ENCODE measurements at places on chromosomes 1 and 21.
A peak's percentile ranks its signal among the peaks of the same experiment; 100 is the strongest.

- DNase-seq: no peak
These were observed 524.1 kb downstream of the PTBP2 start for GRCh38 chr1:97245682-97246081.

DNA sequence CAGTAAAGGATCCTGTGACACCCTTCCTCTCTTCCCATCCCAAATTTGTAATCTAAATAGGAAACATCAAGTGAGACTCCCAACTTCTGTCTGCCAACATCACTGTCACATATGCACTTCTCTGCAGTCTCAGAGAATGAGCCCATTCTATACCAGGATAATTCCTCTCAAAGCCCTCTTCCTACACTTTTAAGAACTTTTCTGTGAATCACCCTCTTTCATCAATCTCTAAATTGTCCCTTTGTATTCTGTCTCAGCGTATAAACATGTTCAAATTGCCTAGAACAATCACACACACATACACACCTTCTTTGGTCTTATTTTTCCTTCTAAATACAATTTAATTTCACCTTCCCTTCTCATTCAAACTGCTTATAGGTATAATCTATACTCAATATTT is 111.8 kb downstream of the PTBP2 start:
- DNase-seq: no peak

DNA sequence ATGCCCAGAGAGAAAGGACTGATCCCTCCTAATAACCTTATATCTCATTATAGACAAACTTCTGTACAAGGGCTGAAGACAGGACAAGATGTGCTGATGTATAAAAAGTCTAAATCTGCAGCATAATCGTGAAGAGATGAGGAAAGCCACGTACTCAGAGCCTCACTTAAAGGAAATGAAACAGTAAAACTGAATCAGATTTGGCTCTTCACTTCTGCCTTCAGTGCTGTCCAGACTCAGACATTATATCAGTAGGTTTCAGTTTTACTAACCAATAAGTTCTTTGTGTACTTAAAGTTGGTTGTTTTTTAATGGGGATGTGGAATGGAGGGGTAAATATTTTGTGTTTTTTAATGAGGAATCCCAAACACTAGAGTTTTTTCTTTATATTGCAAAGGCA is 45.3 kb upstream of the RGS1 start:
- DNase-seq: no peak

- no peak for DNase-seq
These were observed 11.5 kb upstream of the TAS1R2 start for GRCh38 chr1:18870957-18871356.

DNA sequence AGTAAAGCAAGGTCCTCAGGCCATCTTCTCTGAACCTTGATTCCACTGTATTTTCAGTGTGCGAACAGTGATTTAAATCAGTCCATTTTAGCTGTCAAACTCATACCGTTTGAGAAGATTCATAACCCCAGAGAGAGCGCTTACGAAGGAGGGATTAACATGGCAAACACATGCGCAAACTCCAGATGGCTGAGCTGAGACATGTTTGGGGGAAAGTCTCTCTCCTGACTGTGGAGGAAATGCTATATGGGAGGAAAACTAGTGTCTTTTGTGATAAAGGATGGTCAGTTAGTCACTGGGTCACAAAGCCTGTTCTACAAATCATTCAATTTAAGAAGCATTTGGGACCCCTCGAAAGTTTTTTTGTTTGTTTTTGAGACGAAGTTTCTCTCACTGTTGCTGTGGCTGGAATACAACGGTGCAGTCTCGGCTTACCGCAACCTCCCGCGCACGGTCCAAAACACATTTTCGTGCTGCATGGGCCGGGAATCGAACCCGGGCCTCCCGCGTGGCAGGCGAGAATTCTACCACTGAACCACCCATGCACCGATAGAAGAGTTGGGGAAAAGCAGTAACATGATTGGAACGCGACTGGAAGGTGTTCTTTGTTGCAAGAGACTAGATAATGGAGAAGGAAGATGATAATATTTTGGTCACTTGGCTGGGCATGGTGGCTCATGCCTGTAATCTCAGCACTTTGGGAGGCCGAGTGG is 58.4 kb upstream of the CXADR start:
- DNase-seq: peak; percentile 2

- no peak for DNase-seq
These were observed 486.5 kb downstream of the SIPA1L2 start for GRCh38 chr1:232143315-232143886.

GRCh38 chr21:36992671-36993070 is 13.8 kb upstream of the RIPPLY3 start:
- DNase-seq: no peak

DNA sequence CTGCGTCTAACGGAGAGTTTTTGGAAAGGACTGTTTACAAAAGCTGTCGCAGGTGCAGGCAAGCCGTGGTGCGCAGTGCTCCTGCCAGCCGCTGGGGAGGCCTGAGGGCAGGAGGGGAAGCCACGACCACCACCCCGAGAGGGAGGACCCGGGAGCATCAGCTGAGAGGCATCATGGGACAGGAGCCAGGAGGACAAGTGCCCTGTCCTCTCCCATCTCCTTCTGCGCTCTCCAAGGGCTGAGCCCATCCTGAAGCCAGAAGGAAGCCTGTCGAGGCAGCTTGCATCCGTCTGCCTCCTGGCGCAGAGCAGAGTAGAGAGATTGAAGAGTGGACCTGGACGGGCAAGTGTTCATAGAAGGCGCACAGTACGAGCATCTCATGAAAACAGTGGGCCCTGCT is 310.9 kb downstream of the KIF26B start:
- DNase-seq: no peak

GRCh38 chr1:242427519-242427918 is 97.0 kb downstream of the PLD5 start:
- no peak for DNase-seq

GRCh38 chr21:43702785-43703034 is 16.2 kb upstream of the PDXK start:
- no peak for DNase-seq

GRCh38 chr1:44071461-44071860 is 40.2 kb upstream of the SLC6A9 start:
- no peak for DNase-seq

DNA sequence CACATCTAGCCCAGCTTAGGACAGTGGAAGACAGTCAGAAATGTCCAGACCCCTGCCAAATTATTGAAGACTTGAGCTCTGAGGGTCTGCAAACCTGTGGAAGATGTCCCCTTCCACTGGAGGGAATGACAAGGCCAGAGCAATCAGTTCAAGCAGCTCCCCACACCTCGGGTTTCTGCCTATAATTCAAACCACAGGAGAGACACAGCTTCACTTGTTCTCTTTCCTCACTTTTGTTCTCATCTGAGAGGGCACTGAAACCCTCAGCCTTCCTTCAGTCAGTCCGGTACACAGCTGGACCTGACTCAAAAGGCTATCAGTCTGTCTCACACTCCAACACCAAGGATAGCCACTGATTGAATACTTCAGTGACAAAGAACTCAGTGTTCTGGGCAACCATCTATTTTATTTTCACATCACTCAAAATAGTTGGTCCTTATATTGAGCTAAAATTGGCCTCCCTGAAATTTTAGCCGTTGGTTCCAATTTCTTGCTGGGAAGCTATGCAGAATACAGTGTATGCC is 70.1 kb downstream of the TENT5C start:
- no peak for DNase-seq

- DNase-seq: no peak
These were observed 27.7 kb downstream of the TNFRSF9 start for GRCh38 chr1:7912743-7913557.

- DNase-seq: no peak
These were observed 221.8 kb downstream of the TTLL7 start for GRCh38 chr1:83776913-83777757.

- DNase-seq: no peak
These were observed 127.5 kb upstream of the C1orf174 start for GRCh38 chr1:4027492-4028138.

GRCh38 chr1:170483051-170483450 is 48.9 kb upstream of the GORAB start:
- no peak for DNase-seq

DNA sequence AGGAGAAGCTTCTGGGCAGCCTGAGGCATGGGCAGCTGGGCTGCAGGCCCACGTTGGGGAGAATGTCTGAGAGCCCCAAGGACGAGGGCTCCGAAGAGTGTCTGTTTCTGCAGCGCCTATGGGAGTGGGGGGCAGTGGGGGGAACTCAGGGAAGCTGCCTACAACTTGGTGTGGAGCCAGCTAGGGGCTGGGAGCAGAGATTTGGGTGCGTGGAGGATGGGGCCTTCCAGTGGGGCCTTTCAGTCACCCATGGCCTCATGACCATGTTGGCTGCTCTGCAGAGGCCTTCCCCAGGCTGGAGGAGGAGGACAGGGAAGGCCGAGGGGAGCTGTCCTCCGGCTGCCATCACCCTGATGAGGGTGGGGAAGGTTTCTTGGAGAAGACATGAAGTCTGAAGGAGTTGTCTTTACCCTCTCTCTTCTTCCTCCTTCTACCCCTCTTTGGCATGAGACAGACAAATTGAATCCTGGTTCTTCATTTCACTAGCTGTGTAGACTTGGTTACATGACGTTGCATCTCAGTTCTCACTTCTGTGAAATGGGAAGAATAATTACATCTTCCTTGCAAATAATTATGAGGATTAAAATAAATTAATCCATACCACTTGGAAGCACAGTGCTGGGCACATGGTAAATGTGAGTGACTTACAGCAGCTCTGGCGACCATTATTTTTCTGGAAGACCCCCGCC is 8.3 kb downstream of the PPFIA4 start:
- no peak for DNase-seq

GRCh38 chr1:170929835-170930554 is 5.3 kb upstream of the MROH9 start:
- peak; percentile 9 for DNase-seq

DNA sequence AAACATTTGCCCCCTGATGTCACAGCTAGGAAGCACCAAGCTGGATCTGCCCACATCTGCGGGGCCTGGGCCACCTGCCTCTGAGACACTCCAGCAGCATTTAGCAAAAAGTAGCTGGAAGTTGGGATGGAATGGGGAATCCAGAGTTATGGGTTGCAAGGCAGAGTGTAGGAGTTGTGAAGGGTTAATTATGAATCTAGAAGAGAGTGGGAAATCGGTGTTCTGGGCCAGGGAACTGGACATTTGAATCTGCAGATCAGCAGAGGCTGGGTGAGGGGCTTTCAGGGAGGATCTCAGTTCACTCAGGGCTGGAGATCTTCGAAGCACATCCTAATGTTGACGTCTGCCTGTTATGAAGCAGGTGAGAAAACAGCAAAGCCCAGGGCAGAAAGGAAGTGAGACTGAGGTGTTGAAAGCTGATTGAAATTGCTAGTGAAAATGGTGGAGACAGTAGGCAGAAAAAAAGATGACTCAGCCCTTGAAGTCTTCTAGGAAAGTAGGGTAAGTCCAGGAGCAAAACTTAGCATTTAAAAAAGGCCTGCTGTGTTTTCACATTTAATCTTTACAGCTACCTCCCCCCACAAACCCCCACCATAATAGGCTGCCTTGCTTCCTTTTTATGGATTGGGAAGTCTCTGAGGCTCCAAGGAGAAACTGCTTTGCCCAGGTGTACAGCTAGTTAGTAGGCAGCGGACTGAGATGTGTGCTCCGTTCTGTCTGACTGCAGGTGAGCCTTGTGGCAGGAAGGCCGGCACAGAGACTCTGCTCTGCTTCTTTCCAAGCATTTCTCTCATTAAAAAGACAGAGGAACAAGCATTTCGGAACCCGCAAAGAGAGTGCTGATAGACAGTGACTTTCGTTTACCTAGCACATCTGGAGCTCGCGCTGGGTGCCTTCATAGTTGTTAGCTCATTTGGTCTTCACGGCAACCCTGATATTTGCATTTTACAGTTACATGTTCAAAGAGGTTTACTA is 7.2 kb downstream of the VANGL1 start:
- DNase-seq: no peak

GRCh38 chr1:100700586-100700985 is 19.0 kb upstream of the VCAM1 start:
- no peak for DNase-seq

- DNase-seq: no peak
These were observed 371.7 kb downstream of the PTPRC start for GRCh38 chr1:199010492-199010891.

GRCh38 chr21:34576041-34576511 is 38.8 kb downstream of the RCAN1 start:
- no peak for DNase-seq

DNA sequence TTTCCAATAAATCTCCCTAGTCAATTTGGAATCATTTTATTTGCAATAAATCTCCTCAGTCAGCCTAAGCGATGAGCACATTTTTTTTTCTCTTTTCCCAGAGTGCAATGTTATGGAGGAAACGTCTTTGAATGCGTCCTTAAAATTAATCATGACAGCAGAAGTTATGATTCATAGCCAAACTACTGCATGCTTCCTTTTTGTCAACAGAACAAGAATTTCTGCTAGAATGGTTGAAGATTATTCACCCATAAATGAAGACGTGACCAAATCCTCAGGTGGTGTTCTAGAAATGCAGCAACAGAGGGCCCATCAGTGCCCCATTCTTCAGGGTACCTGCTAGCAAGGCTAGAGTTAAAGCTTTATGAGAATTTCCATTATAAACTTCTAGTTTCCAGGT is 407.9 kb upstream of the PKN2 start:
- DNase-seq: no peak

GRCh38 chr1:46134660-46135331 is 2.4 kb upstream of the PIK3R3 start:
- DNase-seq: no peak

- DNase-seq: no peak
These were observed 730.3 kb downstream of the PTPRU start for GRCh38 chr1:29966526-29967045.

DNA sequence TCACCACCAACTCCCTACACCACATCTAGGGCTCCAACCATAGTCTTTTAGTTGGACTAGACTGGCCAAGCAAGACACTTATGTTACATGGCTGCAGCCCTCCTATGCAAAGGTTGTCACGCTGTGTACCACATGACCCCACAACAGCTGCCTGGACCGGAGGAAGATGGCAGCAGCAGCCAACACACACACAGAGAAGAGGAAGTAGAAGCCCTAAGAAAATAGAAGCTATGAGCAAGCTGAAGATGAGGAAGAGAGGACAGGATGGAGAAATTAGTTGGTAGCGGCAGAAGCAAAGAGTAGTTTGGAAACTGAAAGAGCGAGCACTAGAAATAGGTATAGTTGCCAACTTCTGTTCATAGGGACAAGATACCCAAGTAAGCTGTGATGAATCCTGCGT is 60.8 kb upstream of the RALGPS2 start:
- DNase-seq: no peak

DNA sequence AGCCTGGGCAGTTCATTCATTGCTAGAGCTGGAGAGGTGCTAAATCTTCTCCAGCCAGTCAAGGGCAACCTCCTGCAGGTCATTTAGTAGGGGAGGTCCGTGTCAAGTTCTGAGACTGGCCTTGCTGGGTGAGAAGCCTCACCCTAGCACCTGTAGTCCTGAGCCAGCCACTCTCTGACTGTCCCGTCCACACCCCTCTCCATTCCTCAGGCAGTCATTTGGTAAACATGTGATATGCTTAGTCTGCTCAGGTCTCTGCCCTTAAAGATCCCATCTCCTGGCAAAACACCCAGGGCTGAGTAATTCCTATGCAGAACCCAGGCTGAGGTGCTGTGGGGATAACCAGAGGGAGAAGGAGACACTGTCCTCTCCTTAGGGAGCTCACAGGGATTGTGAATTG is 13.7 kb upstream of the IGFN1 start:
- DNase-seq: no peak

GRCh38 chr1:87436534-87436933 is 107.9 kb downstream of the LMO4 start:
- DNase-seq: no peak

GRCh38 chr1:172824209-172824608 is 165.3 kb downstream of the FASLG start:
- no peak for DNase-seq
